ENCODE measurements at places on chromosomes 2 and 18.
A peak's percentile ranks its signal among the peaks of the same experiment; 100 is the strongest.

DNA sequence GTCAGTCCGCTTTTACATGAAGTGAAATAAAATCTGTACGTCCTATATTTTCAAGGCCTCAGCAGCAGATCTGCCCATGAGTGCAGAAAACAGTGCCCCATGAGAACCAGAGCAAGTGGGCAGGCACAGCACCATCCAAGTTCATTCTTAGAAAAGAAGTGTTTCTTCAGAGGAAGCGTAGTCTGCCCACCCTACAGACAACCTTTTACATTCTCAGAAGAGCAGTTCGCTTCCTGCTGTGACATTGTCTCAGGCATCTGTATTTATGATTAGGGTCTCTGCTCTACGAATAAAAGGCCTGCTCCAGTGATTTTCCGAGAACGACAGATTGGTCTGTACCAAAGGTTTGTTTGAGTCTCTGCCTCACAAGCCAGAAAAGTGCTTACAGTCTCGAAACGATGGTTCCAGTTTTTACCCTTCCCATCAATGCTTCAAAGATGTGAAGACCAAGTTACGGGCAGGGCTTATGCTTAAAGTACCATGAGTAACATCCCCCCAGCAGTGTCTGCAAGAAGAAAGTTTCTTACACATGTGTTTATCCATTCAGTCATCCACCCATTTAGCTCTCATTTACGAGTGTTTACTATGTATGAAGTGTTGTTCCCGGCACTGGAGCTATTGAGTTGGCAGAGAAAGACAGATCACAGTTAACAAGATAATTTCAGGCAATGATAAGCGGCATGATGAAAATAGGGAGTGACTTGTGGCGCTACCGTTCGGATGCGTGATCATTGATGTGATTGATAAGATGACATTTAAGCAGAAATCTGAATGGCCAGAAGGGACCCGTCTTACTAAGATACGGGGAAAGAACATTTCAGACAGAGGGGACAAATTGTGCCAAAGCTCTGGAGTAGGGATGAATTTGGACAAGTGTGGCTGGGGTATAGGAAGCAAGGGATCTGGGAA is 31.4 kb upstream of the CTLA4 start:
- no peak for DNase-seq

DNA sequence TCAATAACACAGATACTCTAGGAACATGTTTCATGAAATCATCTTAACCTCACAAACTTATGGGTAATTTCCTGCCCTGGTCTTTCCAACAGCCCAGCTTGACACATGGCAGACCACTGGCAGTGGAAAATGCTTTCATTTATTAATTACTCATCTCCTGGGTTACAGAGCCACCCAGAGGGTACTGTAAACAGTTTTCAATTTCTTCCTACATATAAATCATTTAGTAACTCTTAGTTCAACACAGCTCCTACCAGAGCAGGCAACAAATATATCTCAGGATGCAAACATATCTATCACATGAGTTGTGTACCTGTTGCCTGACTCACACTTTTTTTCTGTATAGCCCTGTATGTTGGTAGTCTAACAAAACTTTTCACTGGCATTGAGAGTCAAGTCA is 99.2 kb upstream of the VRK2 start:
- no peak for DNase-seq

- DNase-seq: peak; percentile 3
Observed at GRCh38 chr18:33761363-33761762, 183.3 kb downstream of the ASXL3 start.

GRCh38 chr2:164847981-164848741 is 6.5 kb upstream of the COBLL1 start:
- DNase-seq: peak; percentile 36

GRCh38 chr2:11710210-11710609 is 36.2 kb upstream of the LPIN1 start:
- DNase-seq: peak; percentile 58

DNA sequence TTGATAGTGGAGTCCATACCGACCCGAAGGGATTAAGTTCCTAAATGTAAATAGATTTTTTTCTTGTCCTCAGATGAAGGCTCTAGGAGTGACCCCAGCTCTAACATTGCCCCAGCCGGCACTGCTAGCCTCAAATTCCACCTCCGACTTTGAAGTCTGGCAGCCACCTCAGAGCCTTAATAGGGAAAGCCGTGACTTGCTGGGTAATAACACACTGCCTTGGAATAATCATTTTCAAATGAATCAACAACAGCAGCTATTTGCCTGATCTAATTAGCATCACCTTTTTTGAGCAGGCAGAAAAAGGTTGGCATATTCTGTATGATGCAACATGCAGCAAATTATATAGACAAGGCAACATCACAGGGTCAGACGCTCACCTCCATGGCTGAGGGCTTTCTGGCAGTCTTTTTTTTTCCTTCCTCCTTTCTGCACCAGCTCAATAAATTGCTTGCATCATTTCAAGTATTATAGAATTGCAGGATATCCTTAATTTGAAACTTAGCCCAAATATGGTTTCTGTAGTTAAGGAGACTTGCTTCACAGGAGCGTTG is 276.5 kb upstream of the ATP5MC3 start:
- no peak for DNase-seq

- no peak for DNase-seq
Observed at GRCh38 chr2:65782186-65782585, 349.8 kb upstream of the SPRED2 start.

GRCh38 chr18:49052891-49053644 is 102.3 kb upstream of the SMAD7 start:
- DNase-seq: peak; percentile 85

DNA sequence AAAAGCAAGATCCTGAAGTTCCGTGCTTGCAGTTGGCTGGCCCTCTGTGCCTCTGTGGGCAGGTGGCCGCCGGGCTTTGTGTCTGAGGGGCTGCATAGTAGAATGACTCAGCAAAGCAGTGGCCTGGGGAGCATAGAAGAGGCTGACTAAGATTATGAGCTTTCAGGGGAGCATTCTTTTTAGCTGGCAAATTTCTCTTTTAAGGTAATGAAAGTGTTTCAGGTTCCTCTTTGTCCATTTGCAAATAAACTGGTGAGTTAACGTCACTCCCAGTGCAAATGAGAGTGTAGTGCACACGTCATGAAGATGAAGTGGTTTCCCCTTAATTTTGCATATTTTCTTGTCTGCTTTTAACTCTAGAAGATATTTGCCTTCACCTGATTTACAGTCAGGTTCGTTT is 98.6 kb downstream of the BCL2L11 start:
- no peak for DNase-seq
